Right atrium auricular region (tissue), 2 donors: ENCODE measurements at places on chromosomes 16 and 17. TPM values are rescaled to one million over a fixed set of nuclear protein-coding genes. Genes with fewer than 3 reads are reported as not detected.

The EIF3CL gene
- total RNA-seq, result 89.0 TPM

GRCh38 chr17:82303944-82304808, 13.2 kb downstream of the CD7 start:
- no peak for DNase-seq

The SYT17 gene
- 0.22 TPM for total RNA-seq

- DNase-seq, result no peak
Observed at GRCh38 chr17:68572138-68572842, 28.9 kb downstream of the FAM20A start.

- DNase-seq, result no peak
Observed at GRCh38 chr16:47310792-47311211, 150.1 kb downstream of the ITFG1 start.

DNA sequence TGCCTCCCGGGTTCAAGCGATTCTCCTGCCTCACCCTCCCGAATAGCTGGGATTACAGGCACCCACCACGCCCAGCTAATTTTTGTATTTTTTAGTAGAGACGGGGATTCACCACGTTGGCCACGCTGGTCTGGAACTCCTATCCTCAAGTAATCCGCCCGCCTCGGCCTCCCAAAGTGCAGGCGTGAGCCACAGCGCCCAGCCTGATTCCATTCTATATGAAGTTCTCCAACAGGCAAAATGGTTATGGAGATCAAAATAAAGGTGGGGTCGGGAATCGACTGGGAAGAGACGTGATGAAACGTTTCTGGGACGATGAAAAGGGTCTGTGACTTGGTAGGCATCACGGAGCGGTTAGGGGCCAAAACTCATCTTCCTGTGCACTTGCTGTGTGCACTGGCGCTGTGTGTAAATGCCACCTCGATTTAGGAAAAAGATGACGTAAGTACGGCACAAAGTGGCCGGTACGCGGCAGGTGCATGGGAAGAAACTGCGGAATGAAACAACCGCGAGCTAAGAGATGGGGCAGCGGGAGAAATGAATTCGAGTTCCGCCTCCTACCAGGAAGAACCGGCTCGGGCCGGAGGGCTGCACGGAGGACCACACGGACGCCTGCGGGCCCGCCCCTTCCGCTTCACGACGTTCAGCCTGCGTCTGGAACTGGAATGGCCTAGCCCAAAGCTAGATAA, 1.6 kb downstream of the TP53 start:
- peak; percentile 91 for DNase-seq

DNA sequence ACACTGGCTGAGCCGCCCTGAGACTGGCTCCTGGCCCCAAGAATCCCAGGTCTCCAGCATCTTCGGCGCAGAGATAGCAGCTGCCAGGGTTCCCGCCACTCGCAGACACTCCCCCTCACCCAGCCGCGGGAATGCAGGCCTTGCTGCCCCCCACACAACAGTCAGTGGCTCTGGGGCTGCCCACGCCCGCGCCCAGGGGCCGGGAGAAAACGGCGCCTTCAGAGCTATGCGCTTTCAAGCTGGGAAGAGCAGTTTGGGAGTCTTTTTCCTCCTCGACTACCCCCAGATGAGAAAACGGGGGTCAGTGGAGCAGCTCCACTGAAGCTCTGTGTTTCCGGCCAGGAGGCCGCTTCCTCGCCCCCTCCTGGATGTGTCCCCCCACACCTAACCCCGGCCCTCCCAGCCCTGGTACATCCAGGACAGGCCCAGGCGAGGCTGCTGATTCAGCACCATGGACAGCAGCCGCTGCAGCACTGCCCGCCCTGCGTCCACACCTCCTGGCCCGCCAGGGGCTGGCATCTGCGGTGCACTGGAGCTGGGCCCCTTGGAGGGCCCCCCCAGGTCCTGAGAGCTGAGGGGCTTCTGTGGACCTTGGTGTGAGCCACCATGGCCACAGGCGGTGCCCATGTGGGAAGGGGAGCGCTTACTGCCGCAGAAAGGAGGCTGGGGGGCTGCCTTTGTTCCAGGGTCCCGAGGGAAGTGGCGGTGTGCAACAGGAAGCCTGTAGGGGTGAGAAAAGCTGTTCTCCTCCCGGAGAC, 35.7 kb downstream of the CACNA1H start:
- no peak for DNase-seq

- no peak for DNase-seq
Observed at GRCh38 chr17:77308861-77309726, 168.3 kb downstream of the SEC14L1 start.

The MILR1 gene
- 2.4 TPM for total RNA-seq

GRCh38 chr16:66851166-66851964, 7.2 kb downstream of the CA7 start:
- DNase-seq, result no peak

DNA sequence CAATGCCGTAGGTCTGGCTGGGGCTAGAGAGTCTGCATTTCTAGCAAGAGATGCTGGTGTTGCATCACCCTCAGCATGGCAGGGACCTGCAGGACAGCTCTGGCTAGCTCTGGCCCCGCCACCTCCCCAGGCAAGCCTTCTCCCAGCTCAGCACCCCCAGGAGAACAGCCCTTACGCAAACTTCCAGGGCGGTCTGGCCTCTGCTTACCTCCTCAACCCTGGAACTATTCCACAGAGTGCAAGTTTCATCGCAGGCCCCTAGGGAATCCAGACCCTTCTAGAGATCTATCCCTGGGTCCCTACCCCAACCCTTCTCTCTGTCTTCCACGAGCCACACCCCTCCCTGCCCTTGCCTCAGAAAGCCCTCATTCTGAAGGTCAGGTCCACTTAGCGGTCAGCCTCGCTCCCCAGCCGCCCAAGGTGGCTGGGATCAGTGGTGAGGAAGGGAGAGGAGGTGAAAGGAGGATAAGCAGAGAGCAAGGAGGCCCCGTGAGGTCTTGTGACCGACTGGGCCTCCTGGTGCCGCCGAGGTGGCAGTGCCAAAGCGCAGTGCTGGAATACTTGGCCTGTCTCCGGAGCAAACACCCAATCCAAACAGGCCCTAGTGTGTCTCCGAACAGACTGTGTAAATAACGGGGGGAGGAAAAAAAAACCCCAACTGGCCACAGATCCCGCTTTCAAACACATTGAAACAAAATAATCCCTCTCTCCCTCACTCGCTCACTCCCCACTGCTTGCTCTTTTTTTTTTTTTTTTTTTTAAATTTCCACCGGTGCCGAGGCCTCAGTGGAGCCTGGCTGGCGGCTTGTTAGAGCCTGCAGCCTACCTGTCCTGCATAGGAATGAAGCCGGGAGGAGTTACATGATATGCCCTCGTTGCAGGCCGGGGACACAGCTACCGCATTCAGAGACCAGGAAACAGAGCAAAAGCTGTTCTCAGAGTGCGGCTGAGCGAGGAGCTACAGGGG, 380.9 kb downstream of the SOX9 start:
- no peak for DNase-seq

DNA sequence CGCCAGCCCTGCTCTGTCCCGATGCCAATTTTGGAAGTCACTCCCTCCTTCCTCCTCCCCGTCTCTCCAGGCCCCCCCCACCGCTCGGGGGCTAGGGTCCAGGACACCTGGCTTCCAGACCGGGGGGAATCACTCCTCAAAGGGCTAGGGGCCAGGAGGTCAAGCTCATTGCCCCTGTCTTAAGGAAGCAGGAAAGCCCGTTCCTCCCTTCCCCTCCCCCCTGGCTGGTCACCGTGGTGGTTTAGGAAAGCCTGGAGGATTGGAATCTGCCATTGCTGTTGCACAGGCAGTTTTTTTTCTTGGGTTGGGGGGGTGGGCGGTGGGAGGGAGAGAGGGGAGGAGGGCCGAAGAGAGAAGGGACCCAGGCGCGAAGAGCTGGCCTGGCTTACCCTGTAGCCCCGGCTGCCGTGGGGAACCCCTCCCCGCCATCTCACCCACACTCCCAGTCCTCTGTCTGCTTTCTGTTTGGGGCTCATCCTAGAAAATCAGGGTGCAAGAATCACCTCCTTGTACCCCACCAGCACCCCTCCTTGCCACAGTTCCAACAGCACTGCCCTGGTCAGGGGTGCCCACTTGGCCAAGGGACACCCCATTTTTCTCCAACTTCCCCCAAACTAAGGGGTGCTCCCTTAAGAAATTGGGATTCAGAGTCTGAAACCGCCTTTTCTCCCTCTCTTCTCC, 2.9 kb upstream of the BCL6B start:
- DNase-seq, result no peak

DNA sequence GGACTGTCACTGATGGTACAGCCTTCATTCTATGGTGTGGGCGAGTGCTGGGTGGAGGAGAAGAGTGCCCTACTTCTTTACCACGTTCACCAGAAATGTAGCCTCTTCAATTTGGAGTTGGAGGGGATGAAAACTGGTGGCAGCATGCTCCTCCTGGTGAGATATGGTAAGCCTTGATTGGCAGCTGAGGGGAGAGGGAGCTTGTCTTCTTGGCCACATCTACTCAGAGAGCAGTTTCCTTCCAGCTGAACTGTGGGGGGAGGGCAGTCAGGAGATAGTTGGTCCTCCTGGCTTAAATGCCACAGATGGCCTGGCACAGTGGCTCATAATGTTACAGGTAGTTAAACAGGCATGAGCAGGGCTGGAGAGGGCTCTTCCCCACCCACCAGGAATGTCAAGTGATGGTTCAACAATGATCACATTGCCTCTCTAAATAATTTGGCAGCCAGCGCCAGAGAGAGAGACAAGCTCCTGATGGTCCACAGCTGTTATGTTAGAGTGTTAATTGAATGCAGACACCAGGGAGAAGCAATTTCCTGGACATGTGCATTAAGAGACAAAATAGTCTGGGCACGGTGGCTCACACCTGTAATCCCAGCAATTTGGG, 9.0 kb upstream of the MAPK3 start:
- DNase-seq, result no peak

GRCh38 chr16:78813661-78814311, 714.3 kb downstream of the WWOX start:
- DNase-seq, result no peak

DNA sequence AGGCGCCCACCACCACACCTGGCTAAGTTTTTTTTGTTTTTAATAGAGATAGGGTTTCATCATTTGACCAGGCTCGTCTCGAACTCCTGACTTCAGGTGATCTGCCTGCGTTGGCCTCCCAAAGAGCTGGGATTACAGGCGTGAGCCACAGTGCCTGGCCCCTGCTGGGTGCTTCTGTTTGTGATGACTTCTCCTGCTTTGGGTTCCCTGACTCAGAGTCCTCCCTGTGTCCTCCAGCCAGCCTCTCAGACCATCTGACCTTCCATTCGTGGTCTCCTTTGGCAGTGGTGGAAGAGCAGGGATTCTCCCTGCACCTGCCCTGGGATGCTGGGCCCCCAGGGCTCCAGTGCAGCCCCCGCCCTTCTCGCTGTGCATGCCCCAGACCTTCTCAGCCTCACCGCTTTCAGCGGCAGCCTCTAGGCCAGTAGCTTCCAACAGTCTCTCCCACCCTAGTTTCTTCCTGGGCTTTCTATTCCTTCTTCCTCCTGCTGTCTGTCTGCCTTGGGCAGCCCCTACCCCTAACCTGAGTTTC, 13.2 kb downstream of the BEAN1 start:
- DNase-seq, result no peak

DNA sequence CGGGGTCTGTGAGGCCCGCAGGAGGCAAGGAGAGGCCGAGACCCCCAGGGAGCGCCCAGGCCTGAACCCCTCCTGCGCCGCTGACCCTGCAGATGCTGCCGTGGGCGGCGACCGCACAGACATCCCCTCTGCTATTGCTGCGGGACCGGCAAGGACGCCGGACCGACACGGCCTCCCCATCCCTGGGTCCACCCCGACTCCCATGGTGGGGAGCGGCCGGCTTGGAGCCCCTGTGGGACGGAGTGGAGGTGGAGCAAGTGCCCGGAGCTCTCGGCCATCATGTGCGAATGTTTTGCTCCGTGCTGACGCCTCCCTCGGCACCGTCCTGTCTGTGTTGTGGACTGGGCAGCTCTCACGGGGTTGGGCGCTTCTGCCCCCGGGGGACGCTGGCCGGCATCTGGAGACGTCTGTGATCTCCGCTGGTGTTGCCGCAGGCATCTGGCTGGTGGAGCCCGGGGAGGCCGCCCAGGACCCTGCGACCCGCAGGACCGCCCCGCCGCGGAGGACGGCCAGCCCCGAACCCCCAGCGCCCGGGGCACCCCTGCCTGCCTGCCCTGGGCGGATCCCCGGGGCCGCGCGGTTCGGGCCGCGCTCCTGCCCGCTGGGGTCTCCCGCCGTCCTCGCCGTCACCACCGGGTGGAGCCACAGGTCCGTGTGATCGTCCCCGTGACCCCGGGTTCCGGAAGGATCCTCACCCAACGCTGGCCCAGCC, 12.8 kb upstream of the GNG13 start:
- DNase-seq, result no peak

GRCh38 chr16:17939122-17939536, 397.4 kb downstream of the NPIPA8 start:
- DNase-seq, result no peak

The DCAF7 gene
- total RNA-seq, result 26.9 TPM

DNA sequence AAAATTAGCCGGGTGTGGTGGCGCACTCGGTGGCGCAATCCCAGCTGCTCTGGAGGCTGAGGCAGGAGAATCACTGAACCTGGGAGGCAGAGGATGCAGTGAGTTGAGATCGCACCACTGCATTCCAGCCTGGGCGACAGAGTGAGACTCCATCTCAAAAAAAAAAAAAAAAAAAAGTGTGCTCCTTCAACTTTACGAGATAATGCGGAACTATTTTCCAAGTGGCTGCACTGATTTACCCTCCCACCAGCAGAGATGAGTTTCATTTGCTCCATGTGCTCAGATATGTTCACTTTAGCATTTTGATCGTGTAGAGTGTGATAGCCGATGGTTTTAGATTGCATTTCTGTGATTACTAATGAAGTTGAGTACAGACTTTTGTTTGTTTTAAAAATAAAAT, 20.0 kb upstream of the LASP1NB start:
- DNase-seq, result no peak

The TP53TG3D gene
- not detected for total RNA-seq

DNA sequence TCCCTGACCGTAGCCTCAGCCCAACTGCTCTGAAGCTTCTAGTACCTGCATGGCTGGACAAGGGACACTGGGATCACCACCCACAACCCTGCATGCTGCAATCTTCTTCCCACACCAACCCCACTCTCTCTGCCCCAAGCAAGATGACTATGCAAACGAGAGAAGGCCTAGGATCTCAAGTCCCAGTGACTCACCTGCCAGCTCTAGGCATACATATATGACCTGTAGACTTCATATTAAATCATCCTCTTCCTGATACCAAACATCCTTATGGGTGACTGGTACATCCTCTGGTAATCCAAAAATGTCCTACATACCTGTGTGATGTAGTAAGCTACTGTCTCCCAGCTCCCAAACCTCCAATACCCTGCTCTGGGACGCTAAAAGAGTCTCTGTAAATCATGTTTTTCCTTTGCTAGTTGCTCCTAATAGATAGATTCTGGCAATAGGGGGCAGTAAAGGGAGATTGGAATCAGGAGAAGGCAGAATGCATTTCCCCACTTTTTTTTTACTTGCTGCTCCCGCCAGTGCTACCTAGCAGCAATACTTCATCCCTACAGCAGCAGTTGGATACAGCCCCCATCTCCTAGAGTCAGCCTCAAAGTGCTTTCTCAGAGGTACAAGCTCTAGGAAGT, 43.4 kb upstream of the SOX9 start:
- DNase-seq, result peak; percentile 42

- DNase-seq, result no peak
Observed at GRCh38 chr17:40541060-40541872, 24.0 kb downstream of the CCR7 start.

DNA sequence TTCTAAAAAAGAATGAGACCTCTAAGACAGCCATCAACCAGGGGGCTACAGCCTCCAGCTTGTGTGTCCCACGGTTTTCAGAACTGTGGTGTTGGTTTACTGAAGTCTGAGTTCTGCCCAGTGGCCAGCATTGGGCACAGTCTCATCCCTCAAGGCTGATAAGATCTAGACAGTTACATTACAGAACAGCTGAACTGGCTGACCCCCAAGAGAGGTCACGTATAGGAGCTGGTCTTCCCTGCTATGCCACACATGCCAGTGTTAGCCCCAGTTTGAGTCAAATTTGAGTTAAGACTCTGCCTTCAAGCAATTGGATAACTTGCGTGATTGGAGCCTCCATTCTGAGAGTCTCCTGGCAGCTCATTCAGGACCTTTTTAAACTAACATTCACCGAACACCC, 14.8 kb upstream of the NUP93 start:
- DNase-seq, result no peak
